ENCODE measurements at places on chromosomes 12 and 14. TPM values are rescaled to one million over a fixed set of nuclear protein-coding genes. Genes with fewer than 3 reads are reported as not detected.
A peak's percentile ranks its signal among the peaks of the same experiment; 100 is the strongest.

GRCh38 chr12:96225994-96226399, 31.8 kb downstream of the ELK3 start:
- no peaks in the 10 kb centered on the region for H3K27me3 ChIP-seq
- no peak for DNase-seq
- peaks cover 19% of the 10 kb centered on the region for H3K36me3 ChIP-seq
- H3K27ac ChIP-seq, result no peak overlapping the region

DNA sequence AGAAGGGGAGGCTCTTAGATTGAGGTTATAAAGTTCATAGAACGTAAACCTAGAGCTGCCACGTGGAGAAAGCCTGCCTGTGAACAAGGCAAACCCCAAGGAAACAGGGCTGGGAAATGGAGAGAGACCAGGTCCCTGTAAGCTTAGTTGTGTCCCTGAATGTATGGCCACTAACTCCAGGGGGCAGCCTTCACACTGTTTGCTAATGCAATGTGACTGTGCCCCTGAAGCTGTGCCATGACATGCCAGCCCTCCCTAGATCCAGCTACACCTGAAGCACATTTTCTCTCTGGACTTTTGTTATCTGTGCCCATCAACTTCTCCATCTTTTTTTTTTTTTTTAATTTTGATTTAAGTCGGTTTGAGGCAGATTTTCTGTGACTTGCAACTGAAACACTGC, 60.6 kb upstream of the TMCC3 start:
- no peaks in the 10 kb centered on the region for H3K36me3 ChIP-seq
- DNase-seq, result peak; percentile 29
- no peak overlapping the region for H3K27ac ChIP-seq
- H3K27me3 ChIP-seq, result peaks cover 7% of the 10 kb centered on the region
- H3K4me1 ChIP-seq, result peaks cover 10% of the 10 kb centered on the region
- no peak overlapping the region for H3K4me3 ChIP-seq

- H3K36me3 ChIP-seq, result no peaks in the 10 kb centered on the region
- no peak overlapping the region for H3K4me3 ChIP-seq
- H3K27ac ChIP-seq, result no peak overlapping the region
- no peaks in the 10 kb centered on the region for H3K27me3 ChIP-seq
Measured at GRCh38 chr12:9808504-9808903, 18.8 kb upstream of the KLRF1 start.

DNA sequence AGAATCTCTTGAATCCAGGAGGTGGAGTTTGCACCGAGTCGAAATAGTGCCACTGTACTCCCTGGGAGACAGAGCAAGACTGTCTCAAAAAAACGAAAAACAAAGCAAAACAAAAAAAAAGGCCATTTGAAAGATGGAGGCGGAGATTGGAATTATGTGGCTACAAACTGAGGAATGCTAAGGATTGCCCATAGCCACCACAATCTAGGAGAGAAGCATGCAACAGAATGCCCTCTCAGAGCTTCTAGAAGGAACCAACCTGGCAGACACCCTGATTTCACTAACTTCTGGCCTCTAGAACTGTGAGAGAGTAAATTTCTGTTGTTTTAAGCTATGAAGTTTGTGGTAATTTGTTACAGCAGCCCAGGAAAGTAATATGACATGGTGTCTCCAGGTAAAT, 50.1 kb upstream of the LIMA1 start:
- H3K27me3 ChIP-seq, result no peaks in the 10 kb centered on the region
- H3K27ac ChIP-seq, result no peak overlapping the region
- H3K4me1 ChIP-seq, result peaks cover 13% of the 10 kb centered on the region
- H3K36me3 ChIP-seq, result no peaks in the 10 kb centered on the region
- H3K4me3 ChIP-seq, result no peak overlapping the region
- peak; percentile 59 for DNase-seq

GRCh38 chr14:68477461-68478085, 315.3 kb downstream of the ZFP36L1 start:
- no peaks in the 10 kb centered on the region for H3K36me3 ChIP-seq
- DNase-seq, result no peak
- peaks cover 26% of the 10 kb centered on the region for H3K4me1 ChIP-seq
- H3K4me3 ChIP-seq, result no peak overlapping the region
- H3K27ac ChIP-seq, result peak overlapping the region; percentile 94

DNA sequence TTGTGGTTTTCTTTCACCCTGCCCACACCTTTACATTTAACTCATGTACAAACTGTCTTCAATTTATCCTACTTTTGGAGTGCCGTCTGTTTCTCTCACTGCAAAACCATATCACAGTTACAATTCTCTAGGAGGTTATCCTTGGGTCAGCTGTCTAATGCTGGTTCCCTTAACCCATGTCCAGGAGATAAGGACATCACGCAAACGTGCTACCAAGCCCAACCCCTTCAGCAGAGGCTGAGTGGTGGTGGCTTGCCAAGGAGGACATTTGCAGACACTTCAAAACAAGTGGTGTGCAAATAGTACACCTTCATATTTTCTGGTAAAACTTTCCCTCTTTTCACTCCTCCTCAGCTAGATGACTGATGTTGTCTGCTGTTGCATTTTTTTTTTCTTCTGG, 167.9 kb downstream of the PAX9 start:
- no peak overlapping the region for H3K27ac ChIP-seq
- no peak overlapping the region for H3K4me3 ChIP-seq
- H3K4me1 ChIP-seq, result no peaks in the 10 kb centered on the region
- H3K36me3 ChIP-seq, result no peaks in the 10 kb centered on the region
- no peak for DNase-seq

DNA sequence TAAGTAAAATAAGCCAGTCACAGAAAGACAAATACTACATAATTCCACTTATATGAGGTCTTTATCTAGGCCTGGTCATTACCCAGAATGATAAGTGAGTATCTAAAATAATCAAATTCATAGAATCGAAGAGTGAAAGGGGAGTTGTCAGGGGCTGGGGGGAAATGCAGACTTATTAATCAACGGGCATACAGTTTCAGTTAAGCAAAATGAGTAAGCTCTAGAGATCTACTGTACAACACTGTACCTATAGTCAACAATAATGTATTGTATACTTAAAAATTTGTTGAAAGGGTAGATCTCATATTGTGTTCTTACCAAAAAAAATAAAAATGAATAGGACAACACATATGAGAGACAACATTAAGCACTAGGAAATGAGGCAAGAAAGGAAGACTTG, 13.3 kb downstream of the BTBD7 start:
- peak overlapping the region; percentile 44 for H3K27ac ChIP-seq
- H3K27me3 ChIP-seq, result no peaks in the 10 kb centered on the region
- peaks cover 50% of the 10 kb centered on the region for H3K4me1 ChIP-seq
- no peak for DNase-seq
- H3K4me3 ChIP-seq, result no peak overlapping the region
- H3K36me3 ChIP-seq, result no peaks in the 10 kb centered on the region

GRCh38 chr14:66601932-66602578, 94.1 kb downstream of the GPHN start:
- H3K4me3 ChIP-seq, result no peak overlapping the region
- no peak overlapping the region for H3K27ac ChIP-seq

DNA sequence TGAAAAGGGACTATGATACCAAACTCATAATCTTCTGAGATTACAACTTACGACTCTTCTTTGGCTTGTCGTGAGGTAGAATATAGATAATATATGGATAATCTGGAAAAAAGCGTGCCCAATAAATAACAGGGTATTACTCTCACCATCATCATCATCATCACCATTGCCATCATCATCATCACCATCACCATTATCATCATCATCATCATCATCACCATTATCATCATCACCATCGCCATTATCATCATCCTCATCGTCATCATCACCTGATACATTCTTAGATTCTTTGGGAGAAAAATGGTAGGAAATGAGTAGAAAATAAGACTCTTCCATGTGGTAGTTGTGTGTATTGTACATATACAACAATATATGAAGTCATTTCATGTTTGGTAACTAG, 259.8 kb downstream of the SYT1 start:
- no peak overlapping the region for H3K4me3 ChIP-seq
- no peak for DNase-seq
- H3K27ac ChIP-seq, result no peak overlapping the region
- peaks cover 27% of the 10 kb centered on the region for H3K4me1 ChIP-seq
- H3K27me3 ChIP-seq, result no peaks in the 10 kb centered on the region
- no peaks in the 10 kb centered on the region for H3K36me3 ChIP-seq

- peak; percentile 98 for DNase-seq
- H3K4me1 ChIP-seq, result peaks cover 61% of the 10 kb centered on the region
- H3K4me3 ChIP-seq, result peak overlapping the region; percentile 30
- peak overlapping the region; percentile 94 for H3K27ac ChIP-seq
- 0 out of 2 replicates have a peak, but pooled peaks cover 6% of the 10 kb centered on the region for H3K36me3 ChIP-seq
Measured at GRCh38 chr12:15757553-15758255, 31.5 kb downstream of the EPS8 start.

DNA sequence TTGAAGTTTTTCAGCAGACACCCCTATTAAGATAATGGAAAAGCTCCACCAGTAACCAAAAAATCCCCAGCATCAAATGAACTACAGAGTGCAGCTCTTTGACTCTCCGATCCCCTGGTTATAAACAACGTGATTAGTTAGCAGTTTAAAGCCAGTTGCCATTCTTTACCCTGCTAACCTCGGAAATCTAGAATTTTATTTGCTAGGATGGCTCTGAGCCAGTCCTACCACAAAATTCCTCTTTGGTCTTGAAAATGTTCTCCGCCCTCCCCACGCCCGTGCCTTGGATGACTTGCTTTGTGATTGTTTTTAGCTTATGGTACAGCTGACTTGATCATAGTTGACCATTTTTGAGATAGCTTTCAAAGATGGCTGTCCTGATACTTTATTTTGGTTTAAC, 1.2 kb downstream of the KLHDC2 start:
- H3K4me3 ChIP-seq, result peak overlapping the region; percentile 83
- H3K36me3 ChIP-seq, result peaks cover 15% of the 10 kb centered on the region
- no peaks in the 10 kb centered on the region for H3K27me3 ChIP-seq
- H3K27ac ChIP-seq, result peak overlapping the region; percentile 98

STXBP6 gene
- total RNA-seq, result 13.9 TPM

SLC7A8 gene
- 6.7 TPM for total RNA-seq

GLIPR1 gene
- total RNA-seq, result 303 TPM

POTEM gene
- total RNA-seq, result not detected

Measured in GM23248 (cell line).